ENCODE measurements at places on chromosomes 2 and 18.

DNA sequence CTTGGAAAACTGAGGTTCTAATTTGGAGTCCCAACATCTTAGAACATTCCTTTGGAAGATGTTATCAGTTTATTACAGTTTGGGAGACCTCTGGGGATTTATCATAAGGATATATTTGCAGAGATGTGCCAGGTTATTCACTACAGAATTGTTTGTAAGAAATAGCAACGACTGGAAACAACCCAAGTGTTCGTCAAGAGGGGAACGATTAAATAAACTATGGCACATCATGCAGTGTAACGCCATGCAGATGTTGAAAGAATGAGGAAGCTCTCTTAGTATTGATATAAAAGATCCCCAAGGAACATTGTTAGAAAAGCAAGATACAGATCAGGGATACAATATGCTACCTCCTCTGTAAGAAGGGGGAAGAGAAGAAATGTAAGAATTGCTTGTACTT lies 210.6 kb downstream of the TMEM247 start:
- DNase-seq, result no peak

DNA sequence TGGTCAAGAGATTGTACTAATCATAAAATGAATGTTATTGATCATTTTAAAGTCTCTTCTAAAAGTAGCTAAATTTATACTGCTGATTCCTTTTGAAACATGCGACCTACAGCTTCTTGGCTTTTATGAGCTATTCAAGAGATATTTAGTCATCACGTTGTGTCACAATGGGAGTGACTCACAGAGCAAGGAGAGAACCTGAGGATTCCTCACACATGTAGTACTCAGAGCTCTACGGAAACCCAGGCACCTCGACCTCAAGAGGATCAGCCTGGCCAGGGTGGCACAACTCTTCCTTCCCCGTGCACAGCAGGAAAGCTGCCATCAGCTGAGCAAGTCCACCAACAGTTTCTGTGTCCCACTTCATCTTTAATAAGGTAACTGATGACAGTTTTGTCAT lies at the start of gene DHRS9:
DHRS9 (plus strand) TSS at position 223 of the 400 bp plus-strand sequence. CDS start 12,019 bp downstream, outside the sequence.
- DNase-seq, result peak; percentile 34

DNA sequence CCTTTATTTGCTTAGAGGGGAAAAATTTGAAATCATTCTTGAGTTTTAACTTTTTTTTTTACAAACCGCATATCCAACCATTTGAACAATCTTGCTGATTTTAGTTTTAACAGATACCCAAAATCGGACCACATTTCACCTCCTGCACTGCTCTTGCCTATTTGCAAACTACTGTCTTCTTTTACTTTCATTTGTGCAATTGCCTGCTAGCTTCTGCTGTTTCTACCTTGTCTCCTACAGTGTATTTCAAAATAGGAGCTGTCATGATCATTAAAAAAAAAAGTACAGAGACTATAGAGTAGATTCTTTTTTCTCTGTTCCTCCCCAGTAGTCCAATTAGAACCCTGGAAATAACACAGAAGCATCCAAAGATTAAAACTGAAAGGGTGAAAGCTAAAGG lies 1081.2 kb downstream of the SOCS6 start:
- DNase-seq, result no peak

DNA sequence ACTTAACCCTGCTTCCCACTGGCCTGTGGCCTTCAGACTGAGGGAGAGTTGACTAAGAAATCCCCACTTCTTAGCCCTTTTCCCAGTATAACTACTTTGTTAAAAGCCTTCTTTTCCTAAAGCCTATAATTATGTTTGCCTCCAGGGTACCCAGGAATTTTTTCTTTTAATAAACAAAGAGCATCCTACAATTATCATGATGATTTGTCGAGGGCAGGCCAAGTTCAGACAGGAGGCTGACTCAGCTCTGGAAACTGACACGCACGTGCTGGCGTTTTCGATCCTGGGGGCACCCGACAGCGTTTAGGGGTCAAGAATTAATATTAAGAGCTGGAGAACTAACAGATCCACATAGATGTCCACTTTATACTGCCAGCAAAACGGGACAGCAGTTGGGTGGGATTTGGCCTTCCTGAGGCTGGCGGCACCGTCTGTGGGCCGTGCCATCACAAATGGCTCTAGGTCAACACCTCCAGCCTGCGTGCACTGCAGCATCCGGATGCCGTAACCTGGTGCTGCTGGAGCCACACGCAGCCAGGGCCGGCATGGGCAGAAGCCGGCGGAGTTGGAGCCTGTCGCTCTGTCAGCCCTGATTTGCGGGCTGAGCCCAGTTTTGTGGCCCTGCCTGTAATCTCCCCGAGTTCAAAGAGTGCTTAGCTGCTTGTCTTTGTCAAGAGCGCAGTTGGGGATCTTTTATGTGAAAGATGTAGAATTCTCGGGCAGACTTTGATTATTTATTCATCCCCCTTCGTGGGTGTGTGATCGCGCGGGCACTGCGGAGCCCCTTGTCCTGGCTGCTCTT lies 191.0 kb downstream of the GLI2 start:
- no peak for DNase-seq

- DNase-seq, result no peak
Measured at GRCh38 chr2:84815146-84815545, 65.7 kb downstream of the TRABD2A start.

DNA sequence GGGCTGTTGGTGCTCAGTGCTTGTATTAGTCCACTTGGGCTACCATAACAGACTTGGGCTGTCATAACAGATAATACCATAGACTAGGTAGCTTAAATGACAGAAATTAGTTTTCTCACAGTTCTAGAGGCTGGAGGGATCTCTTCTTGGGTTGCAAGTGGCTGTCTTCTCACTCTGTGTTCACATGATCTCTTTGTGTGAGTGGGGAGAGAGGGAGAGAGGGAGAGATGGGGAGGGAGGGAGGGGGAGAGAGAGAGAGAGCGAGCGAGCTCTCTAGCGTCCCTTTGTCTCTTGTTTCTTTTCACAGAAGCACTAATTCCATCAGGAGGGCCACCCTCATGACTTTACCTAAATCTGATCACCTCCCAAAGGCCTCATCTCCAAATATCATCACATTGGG lies 4.5 kb upstream of the XRCC5 start:
- no peak for DNase-seq

DNA sequence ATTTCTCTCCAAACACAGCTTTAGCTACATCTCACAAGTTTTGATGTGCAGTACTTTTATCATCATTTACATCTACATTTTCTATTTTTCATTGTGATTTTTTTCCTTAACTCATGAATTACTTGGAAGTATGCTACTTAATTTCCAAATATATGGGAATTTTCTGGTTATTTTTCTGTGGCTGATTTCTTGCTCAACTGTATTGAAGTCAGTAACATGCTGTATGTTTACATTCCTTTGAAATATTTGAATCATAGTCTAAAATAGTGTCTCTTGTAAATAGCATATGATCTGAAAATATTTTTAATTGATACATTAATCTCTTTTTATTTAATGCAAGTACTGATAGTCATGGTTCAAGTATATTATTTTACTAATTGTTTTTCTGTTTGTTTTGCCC lies 26.0 kb upstream of the GALNT5 start:
- no peak for DNase-seq

- DNase-seq, result no peak
Measured at GRCh38 chr18:57121542-57122112, 25.3 kb upstream of the BOD1L2 start.

DNA sequence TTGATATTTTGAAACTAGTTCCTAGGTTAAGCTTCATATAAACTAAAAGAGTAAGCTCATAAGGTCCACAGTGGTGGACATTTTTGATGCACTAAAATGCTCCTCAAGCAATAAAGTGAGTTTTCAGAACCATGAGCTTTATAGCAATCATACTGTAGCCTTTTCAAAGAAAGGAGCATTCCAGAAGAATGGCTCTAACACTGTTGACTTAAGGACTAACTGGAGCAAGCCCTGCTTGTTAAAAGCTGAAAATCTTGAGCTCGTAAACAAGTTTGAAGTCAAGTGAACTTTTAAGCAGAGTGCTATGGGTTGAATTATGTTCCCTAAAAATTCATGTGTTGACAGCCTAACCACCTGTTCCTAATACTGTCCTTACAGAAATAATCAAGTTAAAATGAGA lies 38.0 kb downstream of the KYNU start:
- DNase-seq, result no peak

DNA sequence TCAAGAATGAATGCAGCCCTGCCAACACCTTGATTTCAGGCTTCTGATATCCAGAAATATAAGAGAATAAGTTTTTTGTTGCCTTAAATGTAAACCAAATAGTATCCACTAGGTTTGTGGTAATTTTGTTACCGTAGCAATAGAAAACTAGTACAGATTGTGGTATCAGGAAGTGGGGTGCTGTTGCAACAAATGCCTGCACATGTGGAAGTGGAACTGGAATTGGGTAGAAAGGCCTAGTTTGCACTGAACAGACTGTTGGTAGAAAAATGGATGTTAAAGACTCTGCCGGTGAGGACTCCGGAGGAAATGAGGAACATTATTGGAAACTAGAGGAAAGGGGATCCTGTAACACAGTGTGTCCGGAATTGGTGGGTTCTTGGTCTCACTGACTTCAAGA lies 145.8 kb upstream of the MGAT5 start:
- no peak for DNase-seq

- no peak for DNase-seq
Measured at GRCh38 chr2:69641887-69642708, 1.4 kb downstream of the AAK1 start.

DNA sequence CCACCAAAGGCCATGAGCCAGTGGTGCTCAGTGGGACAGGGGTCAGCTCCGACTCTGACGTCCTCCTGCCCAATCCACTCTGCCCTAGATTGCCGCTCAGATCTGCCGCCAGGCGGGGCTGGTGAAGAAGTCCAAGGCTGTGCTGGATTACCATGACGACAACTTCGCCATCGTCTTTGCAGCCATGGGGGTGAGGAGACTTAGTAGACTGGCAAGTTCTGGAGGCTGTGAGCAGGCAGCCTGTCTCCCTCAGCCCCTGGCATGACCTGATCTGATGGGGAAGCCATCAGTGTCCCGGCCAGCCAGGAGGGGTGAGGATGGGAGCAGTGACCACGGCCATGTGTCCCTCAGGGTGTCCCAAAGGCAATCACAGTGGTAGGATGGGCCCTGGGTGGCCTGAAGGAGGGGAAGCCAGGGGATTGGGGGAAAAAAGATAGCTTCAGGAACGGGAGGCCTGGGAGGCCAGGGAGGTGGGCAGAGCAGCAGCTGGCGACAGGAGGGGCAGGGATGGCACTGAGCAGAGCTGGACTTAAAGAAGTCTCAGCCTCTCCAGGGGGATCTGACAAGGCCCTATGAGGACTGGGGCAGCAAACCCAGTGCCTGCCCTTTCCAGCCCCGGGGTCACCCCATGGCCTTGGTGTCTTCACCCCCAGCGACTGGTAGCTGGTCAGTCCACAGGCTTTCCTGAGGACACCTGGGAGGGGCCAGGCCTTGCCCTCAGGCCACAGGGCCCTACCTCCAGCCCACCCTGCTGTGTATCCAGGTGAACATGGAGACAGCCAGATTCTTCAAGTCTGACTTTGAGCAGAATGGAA lies 17.4 kb upstream of the ANKRD53 start:
- no peak for DNase-seq

DNA sequence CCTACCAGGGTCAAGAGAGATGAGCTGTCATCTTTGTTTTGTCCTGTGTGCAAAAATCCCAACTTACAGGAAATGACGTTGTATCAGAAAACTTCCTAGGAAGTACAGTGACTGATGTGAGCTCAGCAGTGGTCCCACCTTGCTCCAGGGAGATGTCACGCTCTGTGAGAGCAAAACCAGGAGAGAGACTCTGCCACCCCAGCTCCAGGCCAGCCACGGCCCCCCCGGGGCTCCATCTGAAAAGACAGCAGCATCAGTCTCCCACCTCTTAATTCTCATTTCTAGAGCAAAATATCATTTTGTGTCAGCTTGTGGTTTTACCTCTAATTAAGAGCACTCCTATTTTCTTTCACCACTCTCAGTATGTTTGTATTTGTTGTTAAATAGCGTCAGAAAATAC lies 57.5 kb downstream of the MYL12B start:
- DNase-seq, result no peak

- no peak for DNase-seq
Measured at GRCh38 chr2:102677244-102678215, 58.2 kb downstream of the SLC9A2 start.
